CD4-positive, CD25-positive, alpha-beta regulatory T cell (primary cell): ENCODE measurements at places on chromosomes 11 and 22.
A peak's percentile ranks its signal among the peaks of the same experiment; 100 is the strongest.

DNA sequence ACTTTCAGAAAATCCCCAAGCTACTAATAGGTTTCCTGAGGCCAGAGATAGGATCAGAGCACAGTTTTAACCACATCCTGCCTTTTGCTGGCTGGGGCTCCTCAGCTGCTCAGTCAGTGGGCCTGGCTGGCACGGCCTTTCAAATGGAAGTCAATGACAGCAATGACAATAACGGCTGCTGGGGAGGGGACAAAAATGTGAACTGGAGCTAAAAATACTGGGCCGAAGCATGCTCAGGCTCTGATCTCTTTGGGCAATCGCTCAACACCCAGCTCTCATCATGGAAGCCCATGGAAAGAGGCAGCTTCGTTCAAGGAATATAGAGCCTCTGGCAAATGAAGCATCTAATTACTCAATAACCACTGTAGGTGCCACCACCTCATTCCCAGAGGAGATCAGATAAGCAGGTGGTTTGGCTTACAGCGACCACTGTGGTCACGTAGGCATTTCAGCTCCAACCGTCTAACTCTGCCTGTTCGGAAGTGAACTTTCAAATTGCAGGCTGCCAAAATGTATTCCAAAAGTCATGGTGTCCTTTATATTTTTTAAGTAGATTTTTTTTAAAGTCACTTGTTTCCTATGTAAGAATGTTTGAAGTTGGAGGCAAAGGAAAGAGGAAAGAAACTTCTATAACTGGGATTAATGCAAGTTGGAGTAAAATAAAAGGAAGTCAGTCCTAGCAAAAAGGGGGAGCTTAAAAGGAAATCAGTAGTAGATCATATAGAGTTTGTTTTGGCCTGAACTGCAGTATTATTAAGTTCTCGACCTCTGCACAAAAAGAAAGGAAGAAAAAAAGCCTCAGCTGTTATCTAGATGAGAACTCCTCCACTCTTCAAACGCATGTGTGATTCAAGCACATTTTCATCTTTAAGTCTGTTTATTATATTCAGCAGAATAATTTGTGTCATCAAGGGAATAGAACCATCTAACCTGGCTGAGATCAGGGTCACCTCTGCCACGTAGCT lies 14.1 kb downstream of the WT1 start:
- DNase-seq, result peak; percentile 50

GRCh38 chr11:65266210-65266609 lies 4.4 kb downstream of the POLA2 start:
- DNase-seq, result no peak

DNA sequence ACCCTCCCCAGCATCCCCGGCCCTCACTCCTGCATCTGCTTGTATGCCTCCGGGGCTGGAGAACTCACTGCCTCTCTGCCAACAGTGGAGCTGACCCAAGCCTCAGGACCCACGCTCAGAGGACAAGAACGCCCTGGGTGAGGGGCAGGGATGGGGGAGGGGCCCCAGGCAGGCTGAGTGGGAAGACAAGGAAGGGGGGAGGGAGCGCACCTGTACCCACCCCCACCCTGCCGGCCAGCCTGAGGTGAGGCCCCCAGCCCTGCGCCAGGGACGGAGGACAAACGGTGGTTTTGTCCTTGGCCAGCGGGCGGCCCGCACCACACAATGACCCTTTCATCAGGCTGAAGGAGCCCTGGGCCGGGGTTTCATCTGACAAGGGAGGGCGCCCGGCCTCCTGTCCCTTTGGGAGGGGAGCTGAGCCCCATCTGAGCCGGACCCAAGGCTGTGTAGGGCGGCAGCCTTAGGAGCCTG lies 10.0 kb downstream of the WNT7B start:
- DNase-seq, result no peak

DNA sequence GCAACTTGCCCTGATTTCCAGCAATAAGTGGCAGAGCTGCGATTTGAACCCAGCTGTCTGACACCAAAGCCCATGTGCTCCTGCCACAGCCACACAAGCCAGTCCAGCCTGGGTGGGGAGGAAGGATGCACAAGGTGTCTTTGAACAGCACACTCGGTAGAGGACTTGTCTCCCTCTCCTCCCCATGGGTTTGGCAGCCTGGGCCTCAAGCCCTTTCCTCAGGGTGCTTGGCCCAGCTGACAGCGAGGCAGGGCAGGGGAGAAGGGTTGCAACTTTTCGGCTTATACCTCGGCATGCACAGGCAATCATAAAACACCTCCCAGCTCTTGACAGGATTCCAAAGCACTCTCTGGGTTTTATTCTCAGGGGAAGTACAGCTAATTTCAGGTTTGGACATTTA lies 19.3 kb downstream of the ASPHD2 start:
- no peak for DNase-seq

DNA sequence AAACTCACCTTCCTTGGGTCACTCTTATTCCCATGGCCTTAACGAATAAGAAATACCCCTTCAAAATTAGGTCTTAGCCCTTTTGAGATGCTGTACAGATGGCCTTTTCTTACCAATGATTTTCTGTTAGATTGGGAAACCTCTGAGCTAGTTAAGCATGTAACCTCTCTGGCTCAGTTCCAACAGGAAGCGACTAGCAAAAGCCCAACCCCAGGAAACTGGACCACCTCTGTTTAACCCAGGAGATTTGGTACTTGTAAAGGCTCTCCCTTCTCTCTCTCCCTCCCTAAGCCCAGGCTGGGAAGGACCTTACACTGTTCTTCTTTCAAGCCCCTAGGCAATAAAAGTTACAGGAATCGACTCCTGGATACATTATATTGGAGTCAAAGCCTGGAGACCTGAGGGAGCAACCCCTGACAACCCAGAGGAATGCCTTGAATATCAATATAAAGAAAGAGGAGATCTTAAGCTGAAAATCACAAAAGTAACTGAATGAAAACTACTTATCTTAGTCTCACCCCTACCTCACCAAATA lies 11.7 kb downstream of the APIP start:
- DNase-seq, result no peak

DNA sequence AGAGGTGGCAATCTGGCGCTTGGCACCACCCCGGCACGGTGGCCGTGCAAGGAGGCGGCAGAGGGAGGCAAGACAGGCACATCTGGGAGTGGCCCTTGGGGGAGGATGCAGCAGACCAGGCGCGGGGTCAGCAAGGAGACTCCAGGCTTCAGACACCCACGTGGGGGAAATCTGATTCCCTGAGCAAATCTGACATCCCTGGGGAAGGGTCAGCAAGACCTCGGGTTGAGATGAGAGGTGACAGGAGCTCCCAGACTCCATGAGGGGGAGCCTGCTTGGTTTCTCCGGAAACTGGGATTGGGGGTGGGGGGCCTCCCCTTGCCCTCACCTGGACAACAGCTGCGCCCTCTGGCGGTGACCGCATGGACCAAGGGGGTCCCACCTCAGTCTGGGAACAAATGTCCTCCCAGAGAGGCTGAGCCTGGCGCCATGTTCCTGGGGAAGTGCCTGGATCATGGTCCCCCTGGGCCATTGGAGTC lies 4.0 kb upstream of the RCOR2 start:
- DNase-seq, result no peak

DNA sequence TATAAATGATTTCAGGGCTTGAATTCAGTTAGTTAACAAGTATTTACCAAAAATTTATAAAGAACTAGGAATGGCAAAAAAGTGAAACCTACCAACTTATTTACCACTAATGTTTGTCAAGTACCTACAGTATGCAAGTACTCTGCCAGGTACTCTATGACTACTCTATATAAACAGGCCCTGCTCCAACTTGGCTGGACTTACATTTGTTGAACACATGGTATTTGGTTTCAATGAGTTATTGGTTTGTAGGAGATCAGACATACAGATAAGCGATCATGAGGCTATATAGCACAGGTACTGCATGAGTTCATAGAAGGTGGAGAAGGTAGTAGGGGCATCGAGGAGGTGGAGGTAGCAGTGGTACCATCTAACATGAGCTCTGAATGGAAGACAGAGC lies 159.9 kb upstream of the PDGFD start:
- DNase-seq, result no peak

DNA sequence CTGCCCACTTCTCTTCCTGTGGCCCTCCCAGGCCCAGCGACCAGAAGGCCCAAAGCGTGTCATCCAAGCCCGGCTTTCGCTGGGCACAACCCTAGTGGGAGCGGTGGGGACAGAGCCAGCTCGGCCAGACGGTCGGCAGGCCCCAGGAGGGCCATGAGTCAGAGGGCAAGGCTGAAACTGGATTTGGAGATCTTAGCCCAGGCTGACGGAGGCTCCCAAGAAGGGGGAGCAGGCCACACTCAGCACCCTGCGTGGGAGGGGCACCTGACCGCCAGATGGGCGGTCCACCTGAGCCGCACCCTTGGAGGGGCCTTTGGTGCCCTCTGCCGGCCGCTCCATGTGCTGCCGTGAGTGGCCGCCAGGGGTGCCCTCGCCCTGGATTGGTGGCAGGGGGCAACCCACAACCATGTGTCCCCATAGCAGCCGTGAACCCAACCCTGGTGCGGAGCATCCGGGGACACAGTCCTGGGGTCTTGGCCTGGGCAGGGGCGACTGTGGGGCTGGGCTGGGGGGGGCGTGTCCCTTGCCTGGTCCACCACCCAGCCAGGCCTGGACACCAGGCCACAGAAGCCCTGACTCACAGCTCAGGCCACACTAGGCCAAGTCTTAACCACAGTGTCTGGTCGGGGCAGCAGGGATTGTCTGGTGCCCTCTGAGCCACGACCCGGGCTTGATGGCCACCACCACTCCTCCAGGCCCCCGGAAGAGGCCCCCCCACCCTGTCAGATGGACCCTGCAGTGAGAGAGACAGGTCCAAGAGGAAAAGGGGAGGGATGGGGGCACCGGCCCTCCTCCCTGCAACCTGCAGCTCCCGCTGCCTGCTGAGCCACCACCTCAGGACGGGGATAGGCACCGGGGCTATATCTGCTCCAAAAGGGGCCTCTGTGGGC lies 19.2 kb upstream of the TALDO1 start:
- peak; percentile 69 for DNase-seq

GRCh38 chr11:18671246-18671645 lies 27.3 kb upstream of the TMEM86A start:
- no peak for DNase-seq

DNA sequence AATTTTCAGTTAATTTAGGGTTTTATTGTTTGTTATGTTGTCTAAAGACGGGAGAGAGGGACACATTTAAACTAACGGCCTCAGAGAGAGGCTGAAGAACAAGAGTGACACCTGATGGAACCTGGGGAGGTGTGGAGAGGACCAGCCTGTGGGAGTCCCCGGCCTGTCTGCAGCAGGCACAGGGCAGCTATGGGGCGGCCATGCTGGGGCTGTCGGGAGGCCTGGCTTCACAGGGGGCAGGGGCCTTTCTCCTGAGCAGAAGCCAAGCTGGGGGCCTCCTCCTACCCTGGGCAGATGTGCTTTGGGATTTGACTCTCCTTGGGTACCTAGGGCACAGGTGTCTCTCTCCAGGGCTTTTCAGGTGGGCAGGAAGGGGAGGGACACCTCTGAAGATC lies 21.9 kb downstream of the RELT start:
- DNase-seq, result no peak

- no peak for DNase-seq
Measured at GRCh38 chr22:23548501-23549197, 31.4 kb downstream of the IGLL1 start.

GRCh38 chr11:92739491-92739890 lies 230.0 kb upstream of the MTNR1B start:
- no peak for DNase-seq

DNA sequence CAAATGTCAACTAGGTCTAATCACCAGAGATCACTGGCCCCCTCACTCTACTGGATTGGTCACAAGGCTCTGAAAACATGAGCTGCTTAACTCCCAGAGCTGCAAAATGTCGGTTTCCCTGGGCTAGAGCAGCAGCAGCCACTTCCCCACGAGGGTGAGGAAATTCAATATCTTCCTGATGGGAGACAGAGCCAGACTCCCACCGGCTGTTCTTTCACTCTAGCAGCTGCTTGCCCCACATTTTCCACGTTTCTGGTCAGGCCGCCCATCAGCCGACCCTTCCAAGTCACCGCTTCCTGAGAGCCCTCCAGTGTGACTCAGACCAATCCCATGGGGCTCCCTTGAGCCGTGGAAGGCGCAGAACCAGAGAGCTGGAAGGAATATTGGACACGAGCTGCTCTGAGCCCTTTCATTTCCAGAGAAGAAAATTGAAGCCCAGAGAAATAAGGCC lies 227.0 kb downstream of the ADAMTS15 start:
- no peak for DNase-seq

GRCh38 chr22:23142546-23143105 lies 836 bp upstream of the RSPH14 start:
- no peak for DNase-seq

GRCh38 chr11:34157163-34157562 lies 51.7 kb downstream of the NAT10 start:
- DNase-seq, result no peak

GRCh38 chr22:19533049-19533626 lies 8.9 kb upstream of the CLDN5 start:
- no peak for DNase-seq

DNA sequence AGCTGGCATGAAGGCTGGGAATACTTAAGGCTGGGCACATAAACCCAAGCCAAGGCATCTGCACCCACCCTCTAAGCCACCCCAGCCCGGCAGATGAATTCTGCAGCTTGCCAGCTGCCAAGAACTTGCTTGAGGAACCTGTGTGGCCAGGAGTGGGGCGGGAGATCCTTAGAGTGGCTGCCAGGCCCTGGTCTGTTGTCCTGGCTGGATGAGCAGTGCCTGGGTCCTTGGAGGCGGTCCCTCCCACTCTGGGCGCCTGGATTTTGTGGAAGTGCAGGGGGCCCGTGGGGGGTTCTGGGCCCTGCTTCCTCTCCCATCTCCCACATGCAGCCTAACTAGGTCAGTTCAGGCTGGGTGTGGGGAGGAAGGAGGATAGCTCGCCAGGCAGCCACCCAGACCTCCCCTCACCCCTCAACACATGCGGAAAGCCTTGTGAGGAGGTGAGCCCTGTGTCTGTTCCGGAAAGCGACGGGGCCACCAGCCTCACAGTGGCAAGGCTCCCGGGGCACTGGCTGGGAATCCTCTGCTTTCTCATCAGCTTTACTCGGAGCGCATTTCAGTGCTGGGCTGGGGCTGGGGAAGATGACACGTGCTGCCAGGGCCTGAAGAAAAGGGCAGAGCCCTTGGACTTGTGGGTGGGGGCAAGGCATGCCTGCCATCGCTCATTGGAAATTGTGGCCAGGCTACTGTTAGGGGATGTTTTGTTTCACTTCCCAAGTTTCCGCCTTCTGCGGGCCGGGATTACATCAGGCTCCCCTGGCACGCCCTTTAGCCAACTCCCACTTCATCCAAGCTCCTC lies 8.4 kb downstream of the DAGLA start:
- no peak for DNase-seq

DNA sequence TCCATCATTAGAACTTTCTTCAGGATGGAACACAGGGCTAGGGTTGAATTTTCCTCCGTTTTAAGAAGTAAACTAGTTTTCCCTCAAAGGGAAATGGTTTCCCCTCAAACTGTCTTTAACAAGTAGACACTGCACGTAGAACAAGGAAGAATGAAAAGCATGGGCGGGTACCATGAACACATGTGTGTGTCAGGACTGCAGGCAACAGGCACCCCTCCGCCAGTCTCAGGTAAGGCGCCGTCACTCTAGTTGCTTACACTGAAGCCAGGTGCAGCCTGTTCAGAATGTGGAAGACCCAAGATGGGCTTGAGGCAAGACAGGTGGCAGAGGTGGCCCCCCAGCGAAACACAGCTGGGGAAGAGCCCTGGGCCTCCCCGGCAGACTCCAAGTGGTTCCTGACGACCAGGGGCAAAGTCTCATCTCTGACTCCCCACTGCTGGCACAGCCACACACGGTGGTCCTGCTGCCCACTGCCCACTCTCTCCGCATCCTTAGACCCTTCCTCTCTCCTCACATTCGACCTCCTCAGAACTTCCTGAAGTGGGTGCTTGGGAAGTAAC lies 25.4 kb upstream of the MOB2 start:
- DNase-seq, result no peak

GRCh38 chr22:46122511-46122971 lies 27.8 kb upstream of the PPARA start:
- DNase-seq, result peak; percentile 60

GRCh38 chr11:47512701-47513100 lies 40.2 kb downstream of the CELF1 start:
- DNase-seq, result no peak
